Stimulated activated CD8-positive, alpha-beta memory T cell treated with anti-CD3 and anti-CD28 coated beads, Interleukin-2, amount 100 ng/mL, for 1 hour (primary cell): ENCODE measurements at places on chromosomes 1 and 21.

GRCh38 chr1:152426731-152427130 lies 12.7 kb upstream of the CRNN start:
- DNase-seq = no peak

DNA sequence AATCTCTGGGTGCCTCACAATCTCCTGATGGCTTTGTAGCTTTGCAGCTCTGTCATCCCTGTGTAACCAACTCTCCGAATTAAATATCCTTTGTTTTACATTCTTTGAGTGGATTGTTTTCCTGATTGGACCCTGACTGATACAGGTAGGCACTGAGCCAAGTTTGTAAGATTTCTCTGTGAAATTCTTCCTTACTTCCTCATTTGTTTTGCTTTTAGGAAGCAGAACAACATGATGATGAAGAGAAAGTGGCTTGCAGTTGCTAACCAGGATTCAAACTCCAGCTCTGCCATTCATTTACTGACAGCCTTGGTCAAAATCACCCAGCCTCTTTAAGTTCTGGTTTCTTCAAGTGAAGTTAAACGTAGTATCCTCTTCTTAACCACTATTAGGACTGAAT lies 452.3 kb downstream of the OMA1 start:
- no peak for DNase-seq

- DNase-seq = no peak
Measured at GRCh38 chr1:188386666-188387065, 1557.9 kb downstream of the PLA2G4A start.

DNA sequence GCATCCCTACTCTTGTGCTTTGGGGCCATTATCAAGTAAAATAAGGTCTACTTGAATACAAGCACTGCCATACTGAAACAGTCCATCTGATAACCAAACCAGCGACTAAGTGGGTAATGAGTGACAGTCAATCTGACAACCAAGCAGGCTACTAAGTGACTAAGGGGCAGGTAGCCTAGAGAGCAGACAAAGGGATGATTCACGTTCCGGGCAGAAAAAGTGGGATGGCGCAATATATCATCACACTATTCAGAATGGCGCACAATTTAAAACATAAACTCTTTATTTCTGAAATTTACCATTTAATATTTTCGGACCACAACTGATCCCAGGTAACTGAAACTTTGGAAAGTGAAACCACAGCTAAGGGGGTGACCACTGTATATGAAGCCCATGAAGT lies 17.7 kb downstream of the NGF start:
- no peak for DNase-seq

- DNase-seq = no peak
Measured at GRCh38 chr1:110605901-110606656, at the start of gene KCNA2. Gene KCNA2 (minus strand): TSS chr1:110606358. CDS start chr1:110604782, 1,576 bp downstream.

DNA sequence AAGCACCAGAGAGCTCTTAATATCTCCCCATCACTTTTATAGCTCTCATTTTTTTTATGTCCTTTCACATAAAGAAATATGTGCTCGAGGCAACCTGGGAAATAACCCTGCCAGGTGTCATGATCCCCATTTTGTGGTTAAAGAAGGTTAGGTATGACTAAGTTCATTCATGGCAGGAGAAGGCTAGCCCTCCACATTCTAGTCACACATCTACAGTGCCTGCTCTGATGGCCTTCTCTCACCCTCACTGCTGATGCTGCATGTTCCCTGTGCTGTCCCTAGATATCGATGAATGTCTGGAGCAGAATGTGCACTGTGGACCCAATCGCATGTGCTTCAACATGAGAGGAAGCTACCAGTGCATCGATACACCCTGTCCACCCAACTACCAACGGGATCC lies 187.5 kb downstream of the TPR start:
- DNase-seq = no peak

DNA sequence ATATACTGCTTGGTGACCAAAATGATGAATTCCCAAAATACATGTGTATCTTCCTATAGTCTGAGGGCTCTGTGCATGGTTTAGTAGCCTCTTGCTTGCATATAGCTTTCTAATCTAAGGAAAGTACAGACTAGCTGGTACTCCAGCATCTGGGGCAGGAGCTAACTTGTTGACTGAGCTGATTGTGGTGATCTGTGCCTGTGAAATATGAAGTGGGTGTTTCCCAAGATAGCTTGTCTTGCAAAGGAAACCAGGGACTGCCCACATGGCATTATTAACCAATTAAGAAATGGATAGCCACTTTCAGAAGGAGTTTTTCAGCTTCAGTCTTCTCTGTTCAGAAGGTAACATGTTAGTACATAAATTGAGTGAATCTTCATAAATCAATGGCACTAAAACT lies 219.8 kb downstream of the NEGR1 start:
- DNase-seq = no peak

DNA sequence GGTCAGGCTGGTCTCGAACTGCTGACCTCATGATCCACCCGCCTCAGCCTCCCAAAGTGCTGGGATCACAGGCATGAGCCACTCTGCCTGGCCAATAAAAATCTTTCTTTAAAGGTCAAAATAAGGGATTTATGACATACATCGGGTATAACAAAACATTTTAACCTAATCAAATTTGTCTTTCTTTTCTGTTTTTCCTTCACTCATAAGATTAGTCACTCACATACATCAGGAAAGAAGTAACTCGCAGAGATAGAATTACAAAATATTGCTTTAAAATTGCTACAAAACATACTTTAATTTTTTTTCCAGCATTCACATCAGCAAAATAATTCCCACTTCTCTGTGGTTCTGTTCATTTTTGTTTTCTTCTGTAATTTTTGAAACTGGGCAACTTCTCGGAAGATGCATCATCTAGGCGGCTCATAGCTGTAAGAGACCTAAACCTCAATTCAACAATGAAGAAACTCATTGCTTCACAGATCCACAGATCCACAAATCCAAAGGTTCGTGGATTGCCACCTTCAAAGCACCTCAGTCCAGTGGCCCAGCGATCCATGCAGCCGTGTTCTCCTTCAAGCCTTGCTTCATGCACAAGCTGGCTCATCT lies 39.7 kb downstream of the NEK2 start:
- no peak for DNase-seq

DNA sequence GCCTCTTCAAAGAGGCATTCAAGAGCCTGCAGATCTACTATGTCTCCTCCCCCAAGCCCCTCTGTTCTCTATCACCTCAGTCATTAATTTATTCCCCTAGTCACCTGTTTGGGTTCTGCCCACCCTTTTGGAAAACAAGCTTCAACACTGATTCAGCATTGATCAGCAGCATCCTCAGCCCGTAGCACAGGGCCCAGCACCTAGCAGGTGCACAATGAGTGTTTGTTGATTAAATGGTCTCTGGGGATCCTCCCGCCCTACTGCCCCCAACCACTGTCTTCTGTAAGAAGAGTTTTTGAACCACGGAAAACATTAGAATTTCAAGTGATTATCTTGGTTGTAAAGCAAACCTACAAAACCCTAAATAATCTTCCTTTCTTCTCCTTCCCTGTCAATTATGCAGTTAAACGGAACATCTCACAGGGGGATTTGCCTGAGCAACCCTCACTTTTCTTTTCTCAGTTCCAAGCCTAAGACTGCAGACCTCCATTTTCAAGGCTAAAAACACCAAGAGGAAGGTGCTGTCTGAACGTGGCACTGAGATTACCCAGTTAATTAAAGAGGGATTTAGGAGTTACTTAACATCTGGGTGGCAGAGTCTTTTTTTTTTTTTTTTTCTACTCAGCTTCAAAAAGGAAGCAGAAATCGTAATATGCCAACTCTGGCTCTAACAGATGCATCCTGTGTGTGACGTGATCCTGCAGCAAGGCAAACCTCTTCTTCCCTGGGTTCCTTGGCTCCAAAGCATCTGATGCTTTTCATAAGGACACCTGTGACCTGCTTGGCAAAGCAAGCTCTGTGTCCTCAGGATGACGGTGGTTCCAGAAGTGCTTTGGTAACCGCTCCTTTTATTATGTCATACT lies 163.0 kb downstream of the KAZN start:
- DNase-seq = no peak

GRCh38 chr1:177067752-177068410 lies 96.6 kb downstream of the ASTN1 start:
- DNase-seq = no peak

- no peak for DNase-seq
Measured at GRCh38 chr1:183089025-183089639, 65.9 kb downstream of the LAMC1 start.

- no peak for DNase-seq
Measured at GRCh38 chr1:204172404-204173029, 6.4 kb upstream of the REN start.

GRCh38 chr1:62599044-62599443 lies 1.7 kb downstream of the ANGPTL3 start:
- DNase-seq = no peak

DNA sequence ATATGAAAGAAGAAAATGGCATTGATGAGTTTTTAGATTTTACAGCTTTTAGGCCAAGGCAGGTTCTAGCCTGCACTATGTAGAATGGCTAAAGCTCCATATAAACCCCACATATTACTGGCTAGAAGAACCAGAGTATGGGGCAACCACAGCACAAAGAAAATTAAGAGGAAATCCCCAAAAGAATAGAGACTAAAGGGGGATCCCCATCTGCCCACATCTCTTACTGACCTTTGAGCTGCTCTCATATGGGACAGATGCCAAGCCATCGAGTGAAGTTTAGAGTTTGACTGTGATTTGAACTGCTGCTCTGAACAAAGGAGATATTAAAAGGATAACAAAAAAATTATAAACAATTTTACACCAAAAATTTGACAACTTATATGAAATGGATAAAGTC lies 102.2 kb upstream of the HAO2 start:
- DNase-seq = no peak

DNA sequence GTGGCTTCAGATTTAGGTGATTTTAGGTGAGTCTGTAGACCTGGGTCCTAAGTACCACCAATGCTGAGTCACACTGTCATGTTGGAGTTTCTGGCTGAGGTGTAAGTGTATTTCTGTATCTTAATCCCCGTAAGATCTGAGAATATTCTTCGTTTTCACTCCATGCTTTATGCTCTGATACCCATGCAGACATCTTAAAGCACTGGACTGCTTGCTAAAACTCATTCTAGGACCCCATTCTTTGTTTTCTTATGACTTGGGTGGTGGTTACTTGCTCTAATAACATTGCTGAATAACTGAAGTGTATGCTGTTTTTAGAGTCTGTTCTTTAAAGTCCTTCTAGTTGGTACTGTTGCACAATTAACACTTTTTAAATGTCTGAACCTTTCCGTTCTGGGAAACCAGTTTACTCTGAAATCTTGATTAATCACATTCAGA lies 36.6 kb downstream of the CDC42 start:
- no peak for DNase-seq

DNA sequence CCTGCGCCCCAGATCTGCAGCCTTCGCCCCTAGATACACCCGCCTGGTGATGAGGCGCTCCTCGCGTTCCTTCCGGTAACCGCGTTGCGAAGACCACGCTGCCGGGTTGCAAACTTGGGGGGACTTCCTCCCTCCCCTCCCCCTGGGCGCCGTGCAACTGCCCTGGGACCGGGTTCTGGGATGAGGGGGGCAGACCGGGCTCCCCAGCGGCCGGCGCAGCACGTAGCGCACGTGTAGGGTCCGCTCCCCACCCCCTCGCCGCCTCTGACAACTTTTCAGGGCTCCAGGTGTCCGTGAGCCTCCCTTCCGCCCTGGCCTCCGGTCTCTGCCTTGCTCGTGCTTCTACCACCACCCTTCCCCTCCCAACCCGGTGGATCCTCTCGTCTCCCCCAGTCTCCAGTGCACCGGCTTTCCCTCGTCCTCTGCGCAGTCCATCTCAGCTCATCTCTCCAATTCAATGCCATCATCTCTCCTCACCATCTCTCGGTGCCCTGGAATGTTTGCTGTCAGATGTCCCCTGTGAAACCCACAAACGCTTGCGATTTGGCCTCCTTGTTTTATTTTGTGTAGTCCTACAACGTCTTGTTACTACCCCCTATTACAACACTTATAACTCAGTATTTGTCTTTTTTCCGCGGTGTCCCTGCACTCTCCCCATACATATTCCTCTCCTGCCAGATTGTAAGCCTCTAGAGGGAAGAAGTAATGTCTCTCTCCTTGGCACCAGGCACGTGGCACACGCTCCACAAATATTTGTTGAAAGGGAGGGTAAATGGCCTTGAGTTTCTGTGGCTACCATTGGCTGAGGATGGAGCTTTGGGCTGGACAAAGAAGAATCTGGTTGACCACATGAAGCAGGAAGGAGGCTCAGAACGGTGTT lies 782 bp downstream of the PCAT6 start:
- no peak for DNase-seq

DNA sequence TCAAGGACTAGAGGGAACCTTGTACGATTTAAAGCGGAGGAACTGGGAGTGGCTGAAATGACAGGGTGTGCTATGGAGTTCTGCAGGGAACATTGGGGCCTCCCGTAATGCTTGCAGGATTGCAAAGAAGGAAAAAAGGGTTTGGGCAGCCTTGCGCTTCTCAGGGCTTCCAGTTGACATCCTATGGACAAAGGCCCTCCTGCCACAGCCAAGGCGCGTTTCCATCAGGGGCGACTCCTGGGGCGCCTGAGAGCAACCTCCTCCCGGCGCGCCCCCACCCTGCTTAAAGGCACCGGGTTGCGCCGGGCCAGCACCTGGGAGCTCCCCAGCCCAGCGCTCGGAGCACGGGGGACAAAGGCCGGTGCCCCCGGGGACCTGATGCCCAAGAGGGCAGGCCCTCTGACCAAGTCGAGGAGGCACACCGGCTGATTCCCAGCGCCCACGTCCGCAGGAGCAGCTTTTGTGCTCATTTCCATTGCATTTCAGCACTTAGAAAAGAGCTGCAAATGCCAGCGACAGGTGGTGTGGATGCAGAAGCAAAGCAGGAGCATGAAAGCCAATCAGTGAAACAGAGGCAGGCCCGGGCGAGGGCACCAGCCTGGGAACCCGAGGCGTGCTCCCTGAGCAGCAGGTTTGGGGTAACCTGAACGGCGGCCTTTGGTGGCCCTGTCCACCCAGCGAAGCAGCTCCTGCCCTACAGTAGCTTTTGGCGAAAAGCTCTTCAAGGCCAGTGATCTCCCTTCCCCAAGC lies 17.6 kb upstream of the RNF187 start:
- no peak for DNase-seq

- DNase-seq = no peak
Measured at GRCh38 chr1:8941906-8942305, 3.8 kb upstream of the CA6 start.

- DNase-seq = no peak
Measured at GRCh38 chr1:13550663-13551062, 33.0 kb upstream of the PDPN start.

- no peak for DNase-seq
Measured at GRCh38 chr1:114154146-114154962, 685 bp upstream of the SYT6 start.

DNA sequence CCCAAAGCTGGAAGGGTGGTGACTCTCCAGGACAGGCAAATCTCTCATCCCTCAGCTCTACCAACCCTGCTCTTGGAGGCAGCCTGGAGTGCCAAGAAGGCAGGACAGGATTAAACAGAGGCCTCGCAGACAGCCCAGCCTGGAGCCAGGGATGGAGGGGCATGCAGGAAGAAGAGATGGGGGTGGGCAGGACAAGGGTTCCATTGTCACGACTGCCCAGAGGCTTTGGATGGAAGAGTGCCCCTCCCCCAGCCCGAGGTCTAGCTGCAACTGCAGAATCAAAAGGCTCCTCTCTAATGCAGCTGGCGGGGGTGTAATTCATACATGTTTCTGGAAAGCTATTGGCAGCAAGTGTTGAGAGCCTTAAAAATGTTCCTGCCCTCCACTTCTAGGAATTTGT lies 8.8 kb downstream of the RAB7B start:
- no peak for DNase-seq
